Effector CD8-positive, alpha-beta T cell (primary cell): ENCODE measurements at places on chromosomes 6 and 20.

DNA sequence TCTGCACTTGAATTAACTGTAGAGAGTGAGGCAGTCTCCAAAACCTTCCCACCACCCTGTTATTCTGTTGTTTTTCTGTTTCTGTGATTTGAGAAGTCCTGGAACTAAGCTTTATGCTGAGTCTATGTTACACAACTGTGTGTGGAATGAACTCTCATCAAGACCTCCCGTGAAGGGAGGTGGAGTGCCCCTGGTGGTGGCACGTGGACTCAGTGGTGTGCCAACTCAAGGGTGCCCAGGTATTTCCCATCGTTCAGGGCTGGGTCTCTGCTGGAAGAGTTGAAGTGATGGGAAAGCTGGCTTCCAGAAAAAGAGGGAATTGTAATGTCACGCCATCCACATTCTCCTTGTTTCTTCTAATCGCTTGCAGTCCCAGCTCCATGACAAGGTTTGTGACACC is 374.2 kb downstream of the SMOC2 start:
- no peak for DNase-seq

- DNase-seq, result no peak
Observed at GRCh38 chr20:43243672-43244269, 54.1 kb upstream of the PTPRT start.

DNA sequence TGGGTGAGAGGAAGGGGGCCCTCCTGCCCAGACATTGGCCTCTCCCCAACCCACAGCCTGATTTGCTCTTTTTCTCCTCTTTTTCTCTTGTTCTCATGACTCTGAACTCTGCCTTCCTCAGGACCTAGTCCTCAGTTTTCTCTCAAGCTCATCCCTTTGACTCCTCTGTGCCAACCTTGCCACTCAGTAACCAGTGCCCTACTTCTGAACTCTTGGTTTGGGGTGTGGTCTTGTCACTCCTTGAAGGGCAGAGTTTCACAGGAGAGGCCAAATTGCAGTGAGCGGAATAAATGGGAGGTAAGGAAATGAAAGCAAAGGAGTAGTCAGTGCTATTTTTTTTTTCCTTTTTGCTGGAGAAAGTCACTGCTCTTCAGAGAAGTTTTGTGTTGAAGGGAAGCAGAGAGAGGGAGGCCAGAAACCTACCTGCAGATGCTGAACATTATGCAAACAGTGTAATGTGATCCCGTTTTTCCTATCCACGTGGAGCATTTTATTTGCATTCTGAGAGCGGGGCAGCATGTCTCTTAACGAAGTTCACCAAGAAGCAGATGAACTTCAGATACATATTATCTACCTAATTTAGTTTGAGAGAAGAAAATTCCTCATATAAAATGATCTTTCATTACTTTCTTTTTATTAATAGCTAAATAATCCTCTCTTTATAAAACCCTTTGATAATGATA is 26.9 kb downstream of the CFAP61 start:
- no peak for DNase-seq

DNA sequence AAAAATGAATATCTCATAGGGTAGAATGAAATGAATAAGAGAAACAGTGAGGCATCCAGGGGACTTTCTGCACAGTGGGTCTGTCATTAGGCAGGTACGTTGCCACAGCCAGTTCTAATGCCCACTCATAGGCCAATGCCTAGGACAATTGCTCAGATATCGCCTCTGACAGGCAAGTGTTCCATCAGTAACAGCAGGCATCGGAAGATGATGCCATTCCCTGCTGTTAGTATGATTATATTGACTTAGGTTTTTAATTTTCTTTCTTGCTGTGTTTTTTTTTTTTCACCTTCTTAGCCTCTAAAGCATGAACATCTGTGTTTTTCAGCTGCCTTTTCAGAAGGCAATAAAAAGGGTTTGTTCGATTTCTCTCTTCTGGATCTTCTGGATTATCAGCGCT is 90.7 kb downstream of the PRL start:
- no peak for DNase-seq

DNA sequence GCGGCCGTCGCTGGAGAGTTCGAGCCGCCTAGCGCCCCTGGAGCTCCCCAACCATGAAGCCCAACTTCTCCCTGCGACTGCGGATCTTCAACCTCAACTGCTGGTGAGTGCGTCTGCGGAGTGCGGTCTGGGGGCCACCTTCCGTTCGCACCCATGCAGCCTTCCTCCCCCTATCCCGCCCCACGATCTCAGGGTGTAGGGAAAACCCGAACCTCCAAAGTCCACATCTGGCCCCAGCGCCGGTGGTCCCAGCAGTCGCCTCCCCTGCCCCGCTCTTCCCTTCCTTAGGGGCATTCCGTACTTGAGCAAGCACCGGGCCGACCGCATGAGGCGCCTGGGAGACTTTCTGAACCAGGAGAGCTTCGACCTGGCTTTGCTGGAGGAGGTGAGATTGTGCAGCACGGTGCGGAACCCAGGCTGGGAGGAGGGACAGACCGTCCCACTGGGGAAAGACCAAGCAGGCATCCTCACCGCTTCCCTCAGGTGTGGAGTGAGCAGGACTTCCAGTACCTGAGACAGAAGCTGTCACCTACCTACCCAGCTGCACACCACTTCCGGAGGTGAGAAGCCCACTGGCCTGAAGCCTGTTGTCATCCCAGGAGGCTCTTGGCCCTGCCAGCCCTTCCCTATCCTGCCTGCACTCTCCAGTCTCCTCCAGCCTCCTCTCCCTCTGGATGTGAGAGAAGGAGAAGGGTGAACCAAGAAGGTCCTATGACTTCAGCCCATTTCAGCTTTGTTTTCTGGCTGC is 719 bp downstream of the SMPD2 start:
- peak; percentile 37 for DNase-seq

GRCh38 chr6:45461486-45461885 is 83.8 kb upstream of the SUPT3H start:
- no peak for DNase-seq
